ENCODE measurements at places on chromosomes 12 and 14. TPM values are rescaled to one million over a fixed set of nuclear protein-coding genes. Genes with fewer than 3 reads are reported as not detected.

- no peak for ATAC-seq
Measured at GRCh38 chr14:54186821-54187763, 209.7 kb upstream of the CDKN3 start.

DNA sequence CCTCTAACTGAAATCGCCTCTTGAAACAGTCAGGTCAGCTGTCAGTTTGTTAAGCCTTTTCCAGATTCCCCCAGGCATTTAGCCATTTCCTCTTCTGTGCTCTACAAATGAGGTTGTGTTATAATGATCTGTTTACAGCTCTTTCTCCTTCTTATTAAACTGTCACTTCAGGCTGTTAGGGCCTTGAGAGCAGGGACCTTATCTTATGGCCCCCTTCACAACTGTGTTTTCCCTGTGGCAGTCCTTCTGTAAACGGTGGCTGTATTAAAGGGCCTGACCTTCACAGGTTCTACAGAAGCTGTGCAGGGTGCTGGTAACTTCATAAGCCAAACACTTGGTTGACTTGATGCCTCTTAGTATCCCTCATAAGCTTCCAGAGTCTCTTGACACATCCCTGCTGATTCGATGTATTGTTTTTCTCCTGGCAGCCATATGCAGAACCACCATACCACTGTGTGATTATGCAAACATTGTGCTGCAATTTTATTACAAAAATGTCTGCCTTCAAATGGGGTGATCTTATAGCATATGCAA, 104.7 kb downstream of the PLEKHA5 start:
- ATAC-seq, result no peak

DNA sequence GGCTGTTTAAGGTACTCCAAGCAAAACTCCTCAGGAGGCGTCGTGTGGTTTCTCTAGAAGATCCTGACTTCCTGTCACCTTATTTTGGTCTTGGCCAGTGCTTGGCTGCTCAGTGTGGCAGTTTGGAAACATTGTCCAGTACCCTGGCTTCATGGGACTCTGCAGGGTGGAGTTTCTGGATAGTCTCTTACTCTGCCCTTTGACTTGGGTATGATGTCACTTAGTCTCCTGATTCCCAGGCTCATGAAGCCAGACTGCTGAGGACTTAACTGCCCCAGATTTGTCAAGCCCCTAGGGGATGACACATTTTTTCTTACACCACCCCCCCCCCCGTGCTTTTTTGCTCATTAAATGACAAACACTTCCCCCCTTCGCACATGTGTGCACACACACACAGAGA, 82.7 kb downstream of the ADCK1 start:
- ATAC-seq, result peak; percentile 13

DNA sequence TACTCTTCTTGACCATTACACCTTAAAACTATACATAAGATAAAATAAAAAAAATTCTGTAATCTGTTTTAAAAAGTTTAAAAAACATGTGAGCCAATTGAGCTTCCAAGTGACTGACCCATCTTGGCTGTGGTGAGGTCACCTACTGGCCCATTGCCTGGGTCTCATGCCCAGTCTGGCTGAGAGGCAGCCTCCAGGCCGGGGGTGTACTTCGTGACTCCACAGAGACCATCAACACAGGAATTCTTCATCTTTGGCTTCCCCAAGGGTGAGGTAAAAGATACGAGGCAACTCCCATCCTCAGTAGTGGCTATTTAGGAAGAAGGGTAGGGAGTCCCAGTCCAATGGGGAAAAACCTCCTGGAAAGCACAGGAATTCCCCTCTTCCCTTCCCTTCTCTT, 113.2 kb downstream of the APAF1 start:
- no peak for ATAC-seq

- no peak for ATAC-seq
Measured at GRCh38 chr12:68119724-68120211, 39.8 kb downstream of the IFNG start.

GRCh38 chr12:39824505-39825212, 205.1 kb upstream of the ABCD2 start:
- ATAC-seq, result peak; percentile 50

GRCh38 chr14:57970594-57970993, 104.7 kb upstream of the SLC35F4 start:
- no peak for ATAC-seq

GRCh38 chr12:6662602-6662905, 365 bp downstream of the ING4 start:
- no peak for ATAC-seq

DNA sequence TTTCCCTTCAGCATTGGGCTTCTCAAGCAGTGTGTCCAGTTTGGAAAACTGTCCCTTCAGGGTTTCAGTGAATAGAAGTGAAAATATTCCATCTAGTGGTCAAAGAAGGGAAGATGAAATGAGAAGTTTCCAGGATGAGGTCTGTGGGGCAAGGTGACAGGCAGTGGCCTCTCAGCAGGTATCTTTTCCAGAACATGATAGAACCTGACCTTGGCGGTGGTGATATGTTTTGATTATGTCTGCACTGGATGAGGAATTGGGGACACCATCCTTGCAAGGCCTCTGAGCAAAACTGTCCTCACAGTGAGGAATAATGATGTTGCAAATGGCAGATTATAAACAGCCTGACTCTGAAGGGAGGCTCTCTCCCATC, 4.7 kb downstream of the GPX2 start:
- ATAC-seq, result no peak

- ATAC-seq, result no peak
Measured at GRCh38 chr14:26323869-26324268, 274.0 kb downstream of the NOVA1 start.

GRCh38 chr12:80576641-80577418, 130.6 kb upstream of the MYF6 start:
- no peak for ATAC-seq

Gene KRT78
- 9.5 TPM for total RNA-seq

Gene KLRC2
- not detected for total RNA-seq

Gene MYH6
- not detected for total RNA-seq

Gene KRT83
- not detected for total RNA-seq

Gene SERPINA6
- not detected for total RNA-seq

Gene CACNA1C
- 35.5 TPM for total RNA-seq

Gene LHX5
- total RNA-seq, result not detected

Gene PELI2
- 30.0 TPM for total RNA-seq

Gene PMCH
- total RNA-seq, result not detected

Gene ETNK1
- 33.3 TPM for total RNA-seq

Gene CCDC198
- not detected for total RNA-seq

All from gastroesophageal sphincter (tissue), 4 donors.